Astrocyte of the spinal cord (primary cell): ENCODE measurements at places on chromosomes 16 and 17.

DNA sequence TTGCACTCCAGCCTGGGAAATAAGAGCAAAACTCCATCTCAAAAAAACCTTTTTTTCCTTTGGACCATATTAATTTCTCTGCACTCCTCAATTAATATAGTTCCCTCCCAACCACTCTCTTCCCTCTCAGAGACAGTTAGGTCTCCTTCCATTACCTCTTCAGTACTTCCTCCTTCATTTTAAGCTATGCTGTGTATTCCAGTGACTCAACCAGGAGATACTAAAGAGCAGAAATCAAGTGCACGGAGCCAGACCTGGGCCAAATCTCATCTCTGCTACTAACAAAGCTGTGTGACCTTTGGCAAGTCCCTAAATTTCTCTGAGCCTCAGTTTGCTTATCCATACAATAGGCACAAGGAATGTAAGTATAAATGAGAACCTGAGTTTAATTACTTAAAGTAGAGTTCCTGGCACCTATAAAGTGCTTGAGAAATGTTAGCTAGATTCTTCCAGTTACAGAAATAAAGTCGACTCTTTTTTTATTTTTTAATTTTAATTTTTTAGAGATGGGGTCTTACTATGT lies 8.5 kb downstream of the PECAM1 start:
- DNase-seq: no peak

DNA sequence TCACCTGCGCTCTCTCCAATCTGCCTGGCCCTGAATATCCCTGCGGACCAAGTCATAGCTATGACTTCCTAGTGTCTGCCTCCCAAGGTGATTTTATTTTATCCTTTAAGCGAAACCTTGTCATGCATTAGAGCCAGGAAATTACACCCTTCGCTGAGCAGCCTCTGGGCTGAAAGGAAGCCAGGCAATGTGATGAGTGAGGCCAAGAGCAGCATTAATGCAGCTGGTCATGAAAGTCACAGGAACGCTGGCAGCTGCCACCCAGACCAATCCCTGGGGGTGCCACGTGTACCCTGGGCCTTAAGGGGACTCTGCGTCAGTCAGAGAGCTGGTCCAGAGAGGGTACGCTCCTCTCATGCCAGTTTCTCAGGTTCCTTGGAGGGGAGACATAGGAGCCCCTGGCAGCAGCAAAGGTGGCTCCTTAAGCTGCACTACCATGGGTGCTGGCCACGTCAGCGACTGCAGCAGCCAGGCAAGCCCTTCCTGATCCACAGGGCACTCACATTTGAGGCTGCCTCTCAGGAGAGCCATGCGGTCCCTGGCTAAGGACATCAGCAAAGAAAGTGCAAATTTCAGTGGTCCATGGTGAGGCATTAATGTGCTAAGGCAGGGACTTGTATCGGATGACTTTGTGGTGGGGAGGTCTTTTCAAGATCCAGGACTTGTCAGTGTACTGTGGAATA lies 42.7 kb upstream of the WSCD1 start:
- no peak for DNase-seq

DNA sequence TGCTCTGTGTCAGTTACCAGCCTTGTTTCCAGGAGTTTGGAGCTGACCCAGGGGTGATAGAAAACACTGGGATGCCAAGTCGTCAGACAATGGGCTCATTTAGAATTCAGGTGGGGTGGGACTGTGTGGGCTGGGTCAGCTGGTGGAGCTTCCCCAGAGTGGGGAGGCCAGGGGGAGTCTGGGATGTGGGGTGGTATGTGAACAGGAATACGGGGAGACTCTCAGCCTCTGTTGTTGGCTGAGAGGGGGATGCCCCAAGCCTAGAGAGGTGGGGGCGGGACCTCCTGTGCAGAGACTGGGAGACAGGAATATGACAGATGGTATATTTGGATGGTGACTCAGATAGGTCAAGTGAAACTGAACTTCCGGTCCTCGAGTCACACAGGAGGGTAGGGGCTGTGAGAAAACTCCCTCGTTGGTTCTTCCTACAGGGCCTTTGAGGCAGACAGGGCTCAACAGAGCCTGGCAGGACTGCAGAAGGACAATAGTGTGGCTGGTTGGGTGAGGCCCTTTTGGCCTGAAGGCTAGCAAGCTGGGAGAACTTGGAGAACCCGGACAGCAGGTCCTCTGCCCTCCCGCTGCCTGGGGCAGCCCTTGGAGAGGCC lies 23.7 kb downstream of the CDH1 start:
- DNase-seq: no peak

GRCh38 chr17:43562679-43563599 lies 16.8 kb upstream of the ETV4 start:
- no peak for DNase-seq

- no peak for DNase-seq
These were observed 13.1 kb downstream of the SOCS7 start for GRCh38 chr17:38364741-38365140.

DNA sequence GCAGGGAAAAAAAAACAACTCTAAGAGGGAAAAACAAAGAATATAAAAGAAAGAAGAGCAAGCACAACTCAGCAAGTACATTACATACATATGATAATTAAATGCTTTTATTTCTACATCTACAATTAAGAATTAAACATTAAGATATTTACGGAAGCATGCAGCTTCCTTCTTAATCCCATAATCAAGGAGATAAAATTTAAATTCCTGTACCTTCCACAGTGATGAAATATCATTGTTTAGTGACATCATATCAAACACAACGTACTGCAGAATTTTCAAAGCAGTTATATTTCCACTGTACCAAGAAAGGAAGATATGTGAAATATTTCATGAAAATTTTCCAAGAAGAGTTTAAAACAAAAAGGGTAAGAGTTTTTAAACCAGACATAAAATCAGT lies 26.0 kb downstream of the KANSL1 start:
- no peak for DNase-seq

DNA sequence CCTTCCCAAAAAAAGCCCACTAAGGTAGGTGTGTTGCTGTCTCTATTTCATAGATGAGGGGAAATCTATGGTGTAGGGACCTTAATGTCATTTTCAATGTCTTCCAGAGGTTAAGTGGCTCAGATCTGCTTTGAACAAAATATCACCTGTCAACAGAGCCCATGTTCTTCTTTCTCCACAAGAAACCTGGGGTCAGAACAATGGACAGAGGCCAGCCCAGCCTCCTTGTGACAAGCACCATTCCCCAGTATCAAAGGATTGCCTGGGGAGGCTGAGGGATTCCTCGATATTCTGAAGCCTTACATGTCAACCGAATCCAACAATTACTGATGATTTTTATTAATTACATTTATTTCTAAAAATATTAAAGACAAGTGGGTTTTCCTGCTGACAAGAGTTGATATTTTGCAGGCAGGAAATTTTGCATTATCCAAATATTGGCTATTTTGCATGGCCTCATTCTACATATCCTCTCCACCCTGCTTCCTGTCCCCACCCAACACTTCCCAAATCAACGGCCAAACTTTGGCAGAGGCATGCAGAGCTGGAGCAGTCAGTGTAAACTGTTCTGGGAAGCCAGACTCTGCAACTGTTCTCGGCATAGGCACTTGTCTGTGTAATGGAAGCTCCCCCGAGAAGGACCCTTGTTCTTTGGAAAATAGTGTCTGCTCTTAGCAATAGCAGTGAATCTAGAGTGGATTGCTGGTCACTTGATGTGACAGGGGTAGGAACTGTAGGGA lies 281.5 kb downstream of the HS3ST3A1 start:
- DNase-seq: no peak

DNA sequence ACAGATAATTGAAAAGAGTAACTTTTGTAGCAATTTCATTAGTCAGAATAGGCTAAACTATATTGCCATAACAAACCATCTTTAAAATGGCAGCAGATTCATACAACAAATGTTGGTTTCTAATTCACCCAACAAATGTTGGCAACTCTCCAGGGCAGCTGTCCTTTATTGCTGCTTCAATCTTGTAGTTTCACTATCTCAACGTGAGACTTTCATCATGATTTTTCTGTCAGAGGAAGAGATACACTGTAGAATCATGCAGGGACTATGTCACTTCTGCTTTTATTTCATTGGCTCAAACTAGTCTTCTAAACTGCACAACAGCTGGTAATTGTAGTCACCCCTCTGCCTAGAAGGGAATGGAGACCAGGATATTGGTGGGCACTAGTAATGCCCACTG lies 174.2 kb downstream of the TANC2 start:
- peak; percentile 47 for DNase-seq

- no peak for DNase-seq
These were observed 46.6 kb upstream of the METRNL start for GRCh38 chr17:83032781-83033180.

DNA sequence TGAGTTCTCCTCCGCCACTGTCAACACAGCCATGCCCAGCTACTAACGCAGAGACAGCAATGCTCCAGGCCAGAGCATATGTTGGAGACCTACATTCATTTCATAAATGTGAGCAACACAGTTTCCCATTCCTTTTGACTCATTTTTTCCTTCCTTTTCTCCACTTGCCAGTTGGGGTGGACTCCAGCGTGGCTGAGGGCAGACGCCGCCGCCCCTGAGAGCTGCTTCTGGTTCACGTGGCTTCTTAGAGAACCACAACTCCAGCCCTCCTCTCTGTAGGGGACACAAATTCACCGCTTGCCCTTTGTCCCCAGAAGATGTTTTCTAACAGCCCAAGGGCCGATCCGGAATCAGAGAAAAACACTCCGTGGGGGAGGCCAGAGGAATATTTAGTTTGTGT lies 45.8 kb upstream of the ZCCHC14 start:
- DNase-seq: peak; percentile 91

DNA sequence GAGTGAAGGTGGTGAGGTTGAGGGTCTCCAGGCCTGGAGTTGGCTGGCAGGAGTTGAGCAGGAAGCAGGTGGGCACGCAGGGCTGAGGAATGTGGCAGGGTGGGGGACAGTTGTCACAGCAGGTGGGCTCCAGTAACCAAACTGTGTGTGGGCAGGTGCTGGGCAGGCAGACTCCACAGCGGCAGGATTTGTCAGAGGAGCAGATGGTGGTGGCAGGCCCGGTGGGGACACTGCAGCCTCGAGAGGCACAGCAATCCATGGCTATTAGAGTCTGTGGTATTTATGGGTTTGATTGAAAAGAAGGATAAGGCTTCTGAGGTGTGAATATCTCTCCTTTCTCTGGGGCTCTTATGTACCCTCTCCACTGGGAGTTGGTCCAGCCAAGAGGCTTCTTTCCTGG lies at the start of gene KRTAP3-3:
Gene KRTAP3-3 (minus strand): TSS at position 326 of the 400 bp plus-strand sequence. CDS start 67 bp downstream, at position 259.
- DNase-seq: no peak

- peak; percentile 51 for DNase-seq
These were observed 9.2 kb downstream of the STAT3 start for GRCh38 chr17:42378959-42379594.

GRCh38 chr16:79607587-79607986 lies 7.0 kb upstream of the MAF start:
- peak; percentile 68 for DNase-seq

DNA sequence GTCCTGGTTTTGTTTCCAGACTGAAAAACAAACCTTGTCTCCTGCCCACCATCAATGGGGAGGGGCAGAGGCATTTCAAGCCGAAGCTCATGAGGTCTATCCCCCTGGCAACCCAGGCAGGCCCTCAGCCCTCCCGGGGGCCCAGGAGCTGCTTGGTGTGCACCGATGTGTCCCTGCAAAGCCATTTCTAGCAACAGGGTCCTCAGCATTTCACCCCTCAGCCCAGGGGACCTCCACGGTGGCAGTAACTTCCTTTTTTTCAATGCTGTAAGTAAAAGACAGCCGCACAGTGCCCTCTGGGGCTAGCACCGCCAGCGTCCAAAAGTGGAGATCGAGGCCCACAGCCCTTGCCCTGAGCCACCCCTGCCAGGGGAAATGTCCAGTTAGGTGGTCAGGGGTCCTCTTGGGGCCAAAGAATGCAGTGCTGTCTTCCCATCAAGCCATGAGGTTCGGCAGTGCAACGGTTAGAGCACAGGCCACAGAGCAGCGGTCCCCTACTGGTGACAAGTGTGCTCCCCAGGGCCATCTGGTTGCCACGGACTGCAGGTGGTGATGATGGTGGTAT lies 79.9 kb downstream of the LITAF start:
- DNase-seq: no peak
